ENCODE measurements at places on chromosomes 4 and X.

DNA sequence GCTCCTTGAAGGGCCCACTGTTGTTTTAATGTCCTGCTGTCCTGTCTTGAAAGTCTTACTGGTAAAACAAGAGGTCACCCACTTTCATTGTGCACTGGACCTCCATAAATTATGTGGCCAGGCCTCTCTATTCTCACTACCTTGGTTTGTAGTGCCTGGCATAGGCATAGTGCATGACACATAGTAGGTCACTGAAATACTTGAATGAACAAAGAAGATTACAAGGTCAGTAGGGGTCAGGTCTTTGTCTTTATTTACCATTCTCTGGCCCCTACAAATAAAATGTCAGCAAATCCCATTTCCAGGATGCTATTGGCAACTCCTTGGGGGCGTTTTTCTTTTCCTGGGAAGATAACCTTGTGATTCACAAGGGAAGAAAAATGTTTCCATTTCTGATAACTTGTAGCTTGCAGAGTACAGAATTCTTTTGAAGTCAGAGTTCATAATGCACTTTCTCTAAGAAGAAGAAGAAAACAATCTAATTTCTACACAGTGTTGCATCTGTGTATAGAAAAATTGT lies 1.4 kb downstream of the PGM2 start:
- no peak for DNase-seq

- DNase-seq, result no peak
Measured at GRCh38 chr4:95114521-95114920, 356.8 kb downstream of the BMPR1B start.

DNA sequence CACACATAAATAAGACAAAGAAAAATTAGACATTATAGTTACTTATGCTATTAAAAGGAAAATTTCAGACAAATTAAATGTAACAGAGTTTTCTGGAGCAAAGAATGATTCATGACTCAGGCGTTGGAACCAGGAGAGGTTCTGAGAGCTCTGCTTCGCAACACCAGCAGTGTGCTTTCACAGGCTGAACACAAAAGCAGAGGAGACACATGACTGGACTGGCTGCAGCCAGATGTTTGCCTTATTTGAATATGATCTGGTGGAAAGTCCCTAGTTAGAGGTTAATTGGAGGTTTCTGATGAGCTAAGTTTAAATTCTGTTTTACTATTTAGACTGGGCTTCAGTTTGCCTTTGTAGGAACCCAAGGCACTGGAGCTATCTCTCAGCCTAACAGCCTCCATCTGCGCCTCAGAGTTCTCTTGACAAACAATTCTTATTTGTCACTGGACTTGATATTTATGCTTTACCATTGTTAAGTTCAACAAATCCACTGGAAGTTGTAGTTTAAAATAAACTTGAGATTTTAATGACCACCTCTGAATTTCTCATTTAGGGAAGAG lies 16.2 kb downstream of the BOD1L1 start:
- no peak for DNase-seq

DNA sequence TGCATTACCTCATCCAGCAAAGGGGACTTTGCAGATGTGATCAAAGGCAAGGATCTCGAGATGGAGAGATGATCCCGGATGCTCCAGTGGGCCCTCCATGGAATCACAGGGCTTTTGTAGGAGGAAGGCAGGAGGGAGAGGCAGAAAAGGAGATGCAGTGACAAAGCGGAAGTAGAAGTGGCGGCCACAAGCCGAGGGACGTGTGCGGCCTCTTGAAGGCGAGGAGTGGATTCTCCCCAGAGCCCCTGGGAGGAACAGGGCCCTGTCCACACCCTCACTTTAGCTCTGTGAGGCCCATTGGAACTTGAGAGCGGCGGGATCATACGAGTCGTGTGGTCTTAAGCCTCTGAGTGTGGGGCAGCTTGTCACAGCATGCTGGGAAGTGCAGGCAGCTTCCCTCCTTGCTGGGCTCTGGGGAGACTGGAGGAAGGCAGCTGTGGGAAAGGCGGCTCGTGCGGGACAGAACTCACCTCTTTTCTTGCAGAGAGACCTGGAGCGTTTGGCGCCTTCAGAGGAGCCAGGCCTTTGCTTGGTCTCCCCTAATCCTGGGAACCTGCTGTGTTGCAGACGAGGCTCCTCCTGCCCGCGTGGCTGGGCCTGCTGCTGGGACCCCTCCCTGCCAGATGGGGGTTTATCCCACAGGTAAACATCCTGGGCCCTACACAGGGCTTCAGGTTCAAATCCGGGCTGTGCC lies 10.2 kb downstream of the SH3TC1 start:
- DNase-seq, result no peak
